ENCODE measurements at places on chromosomes 1 and 21. TPM values are rescaled to one million over a fixed set of nuclear protein-coding genes. Genes with fewer than 3 reads are reported as not detected.

DNA sequence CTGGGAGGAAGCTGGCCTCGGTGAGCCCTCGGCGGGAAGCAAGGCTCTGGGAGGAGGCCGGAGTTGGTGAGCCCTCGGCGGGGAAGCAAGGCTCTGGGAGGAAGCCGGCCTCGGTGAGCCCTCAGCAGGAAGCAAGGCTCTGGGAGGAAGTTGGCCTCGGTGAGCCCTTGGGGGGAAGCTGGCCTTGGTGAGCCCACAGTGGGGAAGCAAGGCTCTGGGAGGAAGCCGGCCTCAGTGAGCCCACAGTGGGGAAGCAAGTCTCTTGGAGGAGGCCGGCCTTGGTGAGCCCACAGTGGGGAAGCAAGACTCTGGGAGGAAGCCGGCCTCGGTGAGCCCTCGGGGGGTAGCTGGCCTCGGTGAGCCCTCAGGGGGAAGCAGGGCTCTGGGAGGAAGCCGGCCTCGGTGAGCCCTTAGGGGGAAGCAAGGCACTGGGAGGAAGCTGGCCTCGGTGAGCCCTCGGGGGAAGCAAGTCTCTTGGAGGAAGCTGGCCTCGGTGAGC, 36.0 kb downstream of the KRTAP10-1 start:
- H3K27ac ChIP-seq: no peak overlapping the region
- no peak overlapping the region for H3K4me3 ChIP-seq

DNA sequence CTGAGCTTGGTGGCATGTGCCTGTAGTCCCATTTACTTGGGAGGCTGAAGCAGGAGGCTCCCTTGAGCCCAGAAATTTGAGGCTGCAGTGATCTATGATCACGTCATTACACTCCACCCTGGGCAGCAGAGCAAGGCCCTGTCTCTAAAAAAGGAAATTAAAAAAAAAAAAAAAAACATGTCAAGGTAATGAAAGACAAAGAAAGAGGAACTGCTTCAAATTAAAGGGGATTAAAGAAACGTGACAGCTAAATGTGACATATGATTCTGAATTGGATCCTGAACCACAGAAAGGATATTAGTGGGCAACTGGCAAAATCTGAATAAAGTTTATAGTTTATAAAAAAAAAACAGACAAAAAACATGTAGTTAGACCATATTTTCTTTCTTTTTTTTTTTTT, 3.8 kb upstream of the C2CD4D start:
- H3K36me3 ChIP-seq: peaks cover 12% of the 10 kb centered on the region
- H3K27me3 ChIP-seq: no peaks in the 10 kb centered on the region
- peaks cover 42% of the 10 kb centered on the region for H3K4me1 ChIP-seq
- no peak overlapping the region for H3K27ac ChIP-seq

The KCNK1 gene
- 0.43 TPM for total RNA-seq

- H3K27ac ChIP-seq: no peak within 1 kb of the TSS
- DNase-seq: no peak
- peaks cover 30% of the 10 kb centered on the region for H3K27me3 ChIP-seq
- no peaks in the 10 kb centered on the region for H3K4me1 ChIP-seq
- no peak within 1 kb of the TSS for H3K4me3 ChIP-seq
- no peaks in the 10 kb centered on the region for H3K36me3 ChIP-seq
Observed at GRCh38 chr1:99645699-99646531, at the start of gene PALMD. PALMD (plus strand) TSS chr1:99646113; CDS start chr1:99646318, 205 bp downstream.

DNA sequence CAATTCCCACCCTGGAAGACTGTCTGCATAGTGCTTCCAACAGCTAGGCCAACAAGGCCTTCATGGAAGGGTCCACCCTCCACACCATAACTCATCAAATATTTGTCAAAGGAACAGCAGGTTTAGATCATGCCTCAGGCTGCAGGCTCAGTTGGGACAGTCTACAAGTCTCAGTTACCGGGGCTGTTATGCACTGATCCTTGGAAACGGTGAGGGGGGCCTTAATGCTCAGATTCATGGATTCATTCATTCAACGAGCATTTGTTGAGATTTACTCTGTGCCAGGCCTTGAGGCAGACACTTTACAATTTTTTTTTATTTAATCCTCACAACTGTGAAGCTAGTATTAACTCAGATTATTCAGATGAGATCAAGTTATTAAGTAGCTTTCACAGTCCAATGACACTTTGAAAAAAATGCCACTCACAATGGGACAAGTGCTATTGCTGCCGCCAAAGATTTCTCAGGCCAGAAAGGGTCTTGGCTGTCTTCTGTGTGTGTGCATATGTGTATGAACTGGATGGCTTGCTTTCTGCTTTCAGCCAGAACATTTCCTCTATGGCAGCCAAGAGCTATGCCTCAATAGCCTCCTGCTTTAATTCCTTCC, 8.9 kb upstream of the C1orf216 start:
- H3K27me3 ChIP-seq: no peaks in the 10 kb centered on the region
- H3K36me3 ChIP-seq: no peaks in the 10 kb centered on the region
- no peak for DNase-seq
- H3K27ac ChIP-seq: no peak overlapping the region
- no peaks in the 10 kb centered on the region for H3K4me1 ChIP-seq

DNA sequence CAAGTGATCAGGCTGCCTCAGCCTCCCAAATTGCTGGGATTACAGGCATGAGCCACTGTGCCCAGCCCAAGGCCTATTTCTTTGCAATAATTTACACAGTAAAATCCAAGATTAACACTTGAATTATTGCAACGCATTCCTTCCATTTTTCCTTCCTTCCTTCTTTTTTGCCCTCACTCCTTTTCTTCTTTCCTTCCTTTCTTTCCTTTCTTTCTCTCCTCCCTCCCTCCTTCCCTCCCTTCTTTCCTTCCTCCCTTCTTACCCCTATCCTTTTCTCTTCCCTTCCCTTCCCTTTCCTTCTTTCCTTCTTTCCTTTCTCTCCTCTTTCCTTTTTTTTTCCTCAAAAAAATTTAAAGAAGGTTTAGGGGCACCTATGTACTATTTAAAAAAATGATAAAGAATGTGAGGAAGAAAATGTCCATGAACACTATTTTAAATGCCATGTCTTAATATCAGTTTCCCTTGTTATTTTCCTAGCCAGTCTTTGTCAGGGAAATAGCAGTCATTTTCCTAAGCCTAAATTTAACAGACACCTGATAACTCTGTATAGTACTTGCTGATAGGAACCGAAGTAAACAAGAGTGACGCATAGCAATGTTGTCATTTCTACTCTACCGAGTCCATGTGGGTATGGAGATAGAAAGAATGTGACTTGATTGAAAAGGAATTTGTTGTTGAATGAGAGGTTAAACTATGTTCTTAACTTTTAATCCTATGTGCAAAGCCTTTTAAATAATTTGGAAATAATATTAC, 79.8 kb upstream of the HMCN1 start:
- H3K27me3 ChIP-seq: no peaks in the 10 kb centered on the region
- no peak overlapping the region for H3K27ac ChIP-seq
- no peak for DNase-seq
- H3K4me3 ChIP-seq: no peak overlapping the region
- H3K36me3 ChIP-seq: peaks cover 3% of the 10 kb centered on the region

GRCh38 chr1:52423771-52424170, 19.4 kb downstream of the PRPF38A start:
- H3K4me1 ChIP-seq: peaks cover 42% of the 10 kb centered on the region
- no peaks in the 10 kb centered on the region for H3K27me3 ChIP-seq
- peak overlapping the region; percentile 60 for H3K4me3 ChIP-seq
- peak overlapping the region; percentile 99 for H3K27ac ChIP-seq
- peaks cover 8% of the 10 kb centered on the region for H3K36me3 ChIP-seq
- DNase-seq: peak; percentile 70

- no peak for DNase-seq
- peaks cover 20% of the 10 kb centered on the region for H3K4me1 ChIP-seq
- no peak overlapping the region for H3K4me3 ChIP-seq
- no peak overlapping the region for H3K27ac ChIP-seq
- peaks cover 36% of the 10 kb centered on the region for H3K27me3 ChIP-seq
Observed at GRCh38 chr1:31507676-31508530, 68.4 kb upstream of the TINAGL1 start.

GRCh38 chr21:45482899-45483821, 59.1 kb downstream of the SLC19A1 start:
- peak; percentile 39 for DNase-seq
- H3K27ac ChIP-seq: peak overlapping the region; percentile 45
- H3K27me3 ChIP-seq: no peaks in the 10 kb centered on the region
- peak overlapping the region; percentile 63 for H3K4me3 ChIP-seq
- H3K4me1 ChIP-seq: peaks cover 18% of the 10 kb centered on the region
- H3K36me3 ChIP-seq: no peaks in the 10 kb centered on the region

DNA sequence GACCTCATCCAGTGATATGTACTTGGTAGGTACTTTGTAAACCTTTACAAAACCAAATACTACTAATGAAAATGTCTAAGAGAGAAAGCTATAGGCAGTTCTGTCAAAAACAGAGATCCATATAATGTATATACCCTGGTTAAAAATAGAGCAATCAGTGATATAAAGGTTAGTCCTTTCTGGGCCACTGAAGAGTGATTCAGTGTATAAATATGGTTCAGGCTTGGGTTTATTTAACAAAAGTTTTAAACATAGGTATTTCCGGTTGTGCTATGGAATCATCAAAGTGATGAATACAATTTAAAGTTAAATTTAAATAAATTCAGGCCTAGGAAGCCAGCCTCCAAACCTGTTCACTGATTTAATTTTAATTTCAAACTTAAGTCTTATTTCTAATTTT, 108.4 kb upstream of the DMRTA2 start:
- DNase-seq: no peak
- H3K4me3 ChIP-seq: no peak overlapping the region

GRCh38 chr1:163443863-163444262, 122.1 kb downstream of the NUF2 start:
- no peaks in the 10 kb centered on the region for H3K4me1 ChIP-seq
- no peak for DNase-seq
- H3K4me3 ChIP-seq: no peak overlapping the region
- peaks cover 16% of the 10 kb centered on the region for H3K27me3 ChIP-seq
- no peaks in the 10 kb centered on the region for H3K36me3 ChIP-seq

GRCh38 chr1:6950001-6950765, 164.9 kb downstream of the CAMTA1 start:
- H3K4me1 ChIP-seq: no peaks in the 10 kb centered on the region
- DNase-seq: no peak
- no peaks in the 10 kb centered on the region for H3K27me3 ChIP-seq
- no peak overlapping the region for H3K4me3 ChIP-seq
- H3K36me3 ChIP-seq: no peaks in the 10 kb centered on the region

GRCh38 chr1:218347336-218347722, 2.2 kb downstream of the TGFB2 start:
- no peak for DNase-seq
- H3K4me1 ChIP-seq: peaks cover 31% of the 10 kb centered on the region
- peaks cover 6% of the 10 kb centered on the region for H3K36me3 ChIP-seq
- H3K4me3 ChIP-seq: no peak overlapping the region
- H3K27me3 ChIP-seq: peaks cover 13% of the 10 kb centered on the region

GRCh38 chr1:73593364-73593763, 604.6 kb downstream of the LRRIQ3 start:
- H3K36me3 ChIP-seq: peaks cover 3% of the 10 kb centered on the region
- H3K4me1 ChIP-seq: no peaks in the 10 kb centered on the region
- H3K4me3 ChIP-seq: no peak overlapping the region
- DNase-seq: no peak

- peaks cover 29% of the 10 kb centered on the region for H3K27me3 ChIP-seq
- H3K36me3 ChIP-seq: no peaks in the 10 kb centered on the region
- H3K4me3 ChIP-seq: no peak overlapping the region
- H3K27ac ChIP-seq: no peak overlapping the region
- no peak for DNase-seq
Observed at GRCh38 chr1:112110031-112110430, 120.6 kb upstream of the KCND3 start.

- H3K27ac ChIP-seq: no peak overlapping the region
- H3K4me3 ChIP-seq: no peak overlapping the region
- no peaks in the 10 kb centered on the region for H3K4me1 ChIP-seq
- no peak for DNase-seq
- H3K27me3 ChIP-seq: no peaks in the 10 kb centered on the region
Observed at GRCh38 chr1:85762804-85763203, 54.6 kb upstream of the ZNHIT6 start.

DNA sequence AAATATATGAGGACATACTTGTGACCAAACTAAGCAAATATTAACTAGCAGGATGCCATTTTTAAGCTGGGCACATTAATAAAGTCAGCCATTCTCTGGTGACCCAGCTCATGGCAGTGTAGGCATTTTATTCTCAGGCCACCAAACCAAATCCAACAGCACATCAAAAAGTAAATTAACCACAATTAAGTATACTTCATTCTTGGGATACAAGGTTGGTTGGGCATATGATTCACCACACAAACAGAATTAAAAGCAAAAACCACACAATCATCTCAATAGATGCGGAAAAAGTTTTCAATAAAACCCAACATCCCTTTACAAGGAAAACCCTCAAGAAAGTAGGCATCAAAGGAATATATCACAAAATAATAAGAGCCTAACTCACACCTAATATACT, 101.3 kb downstream of the FAF1 start:
- H3K27ac ChIP-seq: no peak overlapping the region
- no peaks in the 10 kb centered on the region for H3K4me1 ChIP-seq
- H3K36me3 ChIP-seq: peaks cover 18% of the 10 kb centered on the region
- no peak overlapping the region for H3K4me3 ChIP-seq
- DNase-seq: no peak
- H3K27me3 ChIP-seq: no peaks in the 10 kb centered on the region

DNA sequence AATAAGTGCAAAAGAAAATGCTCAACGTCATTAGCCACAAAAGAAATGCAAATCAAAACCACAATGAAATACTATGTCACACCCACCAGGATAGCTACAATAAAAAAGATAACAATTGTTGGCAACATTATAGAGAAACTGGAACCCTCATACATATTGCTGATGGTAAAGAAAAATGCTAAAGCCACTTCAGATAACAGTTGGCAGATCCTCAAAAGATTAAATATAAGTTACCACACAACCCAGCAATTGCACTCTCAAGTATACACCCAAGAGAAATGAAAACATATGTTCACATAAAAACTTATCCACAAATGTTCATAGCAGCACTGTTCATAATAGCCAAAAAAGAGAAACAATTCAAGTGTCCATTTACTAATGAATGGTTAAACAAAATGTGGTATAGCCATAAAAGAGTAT, 20.7 kb downstream of the TRIM33 start:
- no peak overlapping the region for H3K4me3 ChIP-seq
- H3K27ac ChIP-seq: no peak overlapping the region
- no peak for DNase-seq
- H3K27me3 ChIP-seq: no peaks in the 10 kb centered on the region

DNA sequence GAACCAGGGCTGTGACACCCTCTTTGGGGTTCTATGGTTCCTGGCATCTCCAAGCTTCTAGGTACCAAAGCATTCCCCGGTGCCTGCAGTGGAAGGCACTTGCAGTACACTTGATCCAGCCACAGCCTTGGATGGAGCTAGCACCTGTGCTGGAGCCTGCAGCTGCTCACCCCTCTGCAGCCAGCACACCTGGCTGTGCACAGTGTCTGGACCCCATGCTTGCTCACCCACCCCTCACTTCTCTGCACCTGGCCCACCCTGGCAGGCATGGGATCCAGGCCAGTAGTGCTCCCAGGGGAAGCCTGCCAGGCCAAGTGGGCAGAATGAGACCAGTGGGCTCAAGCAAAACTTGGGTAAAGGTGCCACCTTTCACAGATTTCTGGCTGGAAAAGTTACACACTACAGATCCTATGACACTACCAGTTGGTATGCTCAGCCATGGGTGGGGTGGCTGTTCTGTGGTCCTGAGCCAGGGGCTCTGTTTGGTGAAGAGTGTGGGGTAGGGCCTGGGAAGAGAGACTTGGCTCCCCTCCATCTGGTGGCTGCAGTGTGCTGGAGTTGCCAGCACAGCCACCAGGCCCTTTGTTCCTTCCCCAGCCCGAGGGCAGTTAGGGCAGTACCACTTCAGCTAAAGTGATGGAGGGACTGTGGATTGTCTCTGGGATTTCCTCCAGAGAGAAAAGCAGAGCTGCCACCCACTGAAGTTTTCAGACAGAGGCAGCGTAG, 157.8 kb upstream of the LRRC7 start:
- DNase-seq: no peak
- no peaks in the 10 kb centered on the region for H3K36me3 ChIP-seq
- H3K4me1 ChIP-seq: no peaks in the 10 kb centered on the region
- no peaks in the 10 kb centered on the region for H3K27me3 ChIP-seq
